ENCODE measurements at places on chromosomes 13 and 19. TPM values are rescaled to one million over a fixed set of nuclear protein-coding genes. Genes with fewer than 3 reads are reported as not detected.

IGFL2 gene
- not detected for total RNA-seq

POU2F2 gene
- not detected for total RNA-seq

FCGBP gene
- total RNA-seq = 0.57 TPM

ERICH6B gene
- not detected for total RNA-seq

DAND5 gene
- not detected for total RNA-seq

ZNF442 gene
- 2.7 TPM for total RNA-seq

PTH2 gene
- 6.2 TPM for total RNA-seq

RFXANK gene
- 88.8 TPM for total RNA-seq

KLK2 gene
- not detected for total RNA-seq

OVOL3 gene
- not detected for total RNA-seq

LYL1 gene
- 5.6 TPM for total RNA-seq

CAPS gene
- 14.4 TPM for total RNA-seq

SMIM24 gene
- total RNA-seq = not detected

OR7A5 gene
- not detected for total RNA-seq

KMT5C gene
- total RNA-seq = 58.9 TPM

ZNF296 gene
- total RNA-seq = 3.4 TPM

CGB8 gene
- not detected for total RNA-seq

C5AR1 gene
- total RNA-seq = not detected

EGLN2 gene
- total RNA-seq = 99.5 TPM

BEST2 gene
- not detected for total RNA-seq

ZNF432 gene
- 13.9 TPM for total RNA-seq

MCEMP1 gene
- total RNA-seq = not detected

TMEM150B gene
- not detected for total RNA-seq

NLRP4 gene
- total RNA-seq = not detected

FLT1 gene
- total RNA-seq = 14.8 TPM

EIF3K gene
- total RNA-seq = 711 TPM

TSSK6 gene
- total RNA-seq = 11.9 TPM

ZNF180 gene
- 31.2 TPM for total RNA-seq

TDRD12 gene
- total RNA-seq = not detected

PTPRH gene
- 6.9 TPM for total RNA-seq

ICAM4 gene
- 23.4 TPM for total RNA-seq

LGALS4 gene
- 0.46 TPM for total RNA-seq

NAPSA gene
- 3.5 TPM for total RNA-seq

PRR22 gene
- total RNA-seq = 4.9 TPM

LSR gene
- total RNA-seq = 40.1 TPM

NLRP11 gene
- total RNA-seq = not detected

SERTM1 gene
- total RNA-seq = 0.12 TPM

NBEA gene
- total RNA-seq = 13.2 TPM

ZNF480 gene
- total RNA-seq = 13.6 TPM

CCDC8 gene
- 91.7 TPM for total RNA-seq

SLAIN1 gene
- total RNA-seq = 20.0 TPM

DMKN gene
- 232 TPM for total RNA-seq

LGALS7 gene
- total RNA-seq = not detected

TNFSF9 gene
- 1.3 TPM for total RNA-seq

MAP4K1 gene
- 2.4 TPM for total RNA-seq

FXYD1 gene
- total RNA-seq = 154 TPM

EDNRB gene
- 8.4 TPM for total RNA-seq

ZSCAN1 gene
- total RNA-seq = 38.4 TPM

LRRC63 gene
- total RNA-seq = 0.81 TPM

MBD3L3 gene
- total RNA-seq = not detected
